ENCODE measurements at places on chromosomes 4 and X. TPM values are rescaled to one million over a fixed set of nuclear protein-coding genes. Genes with fewer than 3 reads are reported as not detected.

CXCL11 gene
- total RNA-seq, result not detected

IL2RG gene
- not detected for total RNA-seq

VEGFD gene
- 0.11 TPM for total RNA-seq

SERPINA7 gene
- total RNA-seq, result not detected

ATP1B4 gene
- total RNA-seq, result not detected

NLGN4X gene
- total RNA-seq, result 2.0 TPM

AGA gene
- total RNA-seq, result 32.3 TPM

GAGE12J gene
- total RNA-seq, result not detected

CPZ gene
- total RNA-seq, result not detected

RWDD4 gene
- total RNA-seq, result 13.5 TPM

C4orf51 gene
- total RNA-seq, result not detected

GPAT3 gene
- 22.3 TPM for total RNA-seq

SLC9B1 gene
- 0.33 TPM for total RNA-seq

NAT8L gene
- total RNA-seq, result not detected

SPANXN3 gene
- total RNA-seq, result not detected

GAGE12H gene
- total RNA-seq, result not detected

SSX4 gene
- not detected for total RNA-seq
